ENCODE measurements at places on chromosomes 11 and 22. TPM values are rescaled to one million over a fixed set of nuclear protein-coding genes. Genes with fewer than 3 reads are reported as not detected.

The HEPN1 gene
- total RNA-seq = not detected

The IGLL1 gene
- not detected for total RNA-seq

The PPFIBP2 gene
- 21.1 TPM for total RNA-seq

The CREB3L1 gene
- total RNA-seq = 14.9 TPM

The AMOTL1 gene
- 75.9 TPM for total RNA-seq

DNA sequence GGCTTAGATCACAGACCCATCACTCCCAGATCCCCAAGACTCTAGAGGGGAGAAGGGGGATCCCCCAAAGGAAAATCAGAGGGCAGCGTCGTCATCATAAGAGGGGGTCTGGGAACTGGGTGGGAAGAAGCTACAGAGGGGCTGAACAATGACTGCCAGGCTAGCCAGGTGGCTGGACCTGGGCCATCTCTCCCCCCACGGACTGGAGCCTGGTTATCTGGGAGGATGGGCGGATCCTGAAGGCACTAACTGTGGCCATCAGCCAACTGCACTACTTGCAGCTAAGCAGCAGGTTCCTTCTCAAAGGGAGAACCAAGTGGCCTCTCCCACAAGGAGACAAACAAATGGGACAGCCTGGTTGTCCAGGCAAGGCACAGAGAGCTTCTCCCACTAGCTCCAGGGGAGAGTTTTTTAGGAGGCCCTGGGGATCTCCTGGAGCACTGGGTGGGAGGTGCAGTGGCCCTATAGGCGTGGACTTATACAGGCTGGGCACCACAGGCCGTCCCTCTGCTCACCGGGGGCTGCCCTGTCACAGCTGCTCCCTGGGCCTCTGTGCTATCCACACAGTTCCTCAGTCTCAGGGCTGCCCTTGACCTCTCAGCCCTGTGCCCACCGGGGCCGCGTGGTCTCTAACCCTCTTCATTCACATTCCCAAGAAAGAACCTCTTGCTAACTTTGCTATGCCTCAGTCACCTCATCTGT, 15.4 kb downstream of the P2RY6 start:
- no peak overlapping the region for H3K4me3 ChIP-seq
- H3K36me3 ChIP-seq = no peaks in the 10 kb centered on the region
- H3K27me3 ChIP-seq = no peaks in the 10 kb centered on the region

DNA sequence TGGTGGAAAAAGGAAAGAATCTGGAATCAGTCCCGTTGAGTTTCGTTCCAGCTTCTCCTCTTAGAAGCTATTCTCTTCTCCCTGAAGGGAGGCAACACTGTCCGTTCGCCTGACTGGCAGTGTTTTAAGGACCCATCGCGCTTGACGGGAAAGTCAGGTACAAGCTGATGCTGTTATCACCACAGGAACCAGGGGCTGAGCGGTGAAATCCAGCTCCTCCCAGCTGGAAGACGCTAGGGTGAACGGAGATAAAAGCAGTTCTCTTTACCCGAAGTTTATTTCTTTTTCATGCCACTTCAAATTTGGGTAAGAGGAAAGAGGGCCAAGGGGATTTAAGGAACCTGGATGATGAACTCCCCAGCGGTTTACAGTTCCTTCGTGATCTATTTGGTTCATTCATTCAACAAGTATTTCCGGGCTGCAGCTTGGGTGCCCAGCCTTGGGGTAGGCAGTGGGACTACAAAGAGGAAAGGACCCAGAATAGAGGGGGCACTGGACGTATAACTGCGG, 551 bp upstream of the DEUP1 start:
- peak overlapping the region; percentile 24 for H3K4me3 ChIP-seq
- peaks cover 3% of the 10 kb centered on the region for H3K4me1 ChIP-seq
- H3K36me3 ChIP-seq = no peaks in the 10 kb centered on the region
- no peak for DNase-seq
- H3K27me3 ChIP-seq = peaks cover 29% of the 10 kb centered on the region

DNA sequence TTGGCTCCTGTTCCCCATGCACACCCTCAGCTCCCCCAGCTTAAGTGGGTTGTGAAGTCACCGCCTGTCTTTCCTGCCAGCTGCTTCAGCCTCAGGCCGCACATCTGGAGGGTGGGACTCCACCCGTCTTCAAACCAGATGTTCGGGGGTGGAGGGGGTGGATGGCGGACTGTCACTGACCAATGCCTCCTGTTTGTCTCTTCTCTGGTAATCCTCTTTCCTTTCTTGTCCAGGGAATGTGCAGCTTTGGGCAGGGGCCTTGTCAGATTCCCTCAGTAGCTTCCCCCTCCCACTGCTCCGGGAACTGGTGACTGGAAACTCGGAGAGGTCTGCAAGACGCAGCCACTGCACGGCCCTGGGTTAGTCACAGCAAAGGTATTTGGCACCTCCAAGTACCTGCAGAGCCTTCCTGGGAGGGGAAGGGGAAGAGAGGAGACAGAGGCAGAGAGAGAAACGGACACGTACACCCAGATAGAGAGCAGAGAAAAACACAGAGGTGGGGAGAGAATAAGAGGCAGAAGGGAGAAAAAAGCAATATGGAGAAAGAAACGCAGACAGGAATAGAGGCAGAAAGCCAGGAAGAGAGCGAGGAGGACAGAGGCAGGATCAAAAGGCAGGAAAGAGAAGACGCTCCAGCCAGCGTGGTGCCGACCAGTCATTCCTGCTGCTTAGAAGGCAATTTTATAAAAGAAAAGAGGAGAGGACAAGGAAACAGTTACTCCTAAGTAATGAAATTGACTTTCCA, 56.1 kb upstream of the TIMP3 start:
- peak; percentile 50 for DNase-seq
- H3K4me3 ChIP-seq = no peak overlapping the region
- no peaks in the 10 kb centered on the region for H3K27me3 ChIP-seq
- H3K36me3 ChIP-seq = no peaks in the 10 kb centered on the region
- peaks cover 24% of the 10 kb centered on the region for H3K4me1 ChIP-seq

- no peaks in the 10 kb centered on the region for H3K36me3 ChIP-seq
- no peak for DNase-seq
- no peak overlapping the region for H3K4me3 ChIP-seq
- no peak overlapping the region for H3K27ac ChIP-seq
Observed at GRCh38 chr11:70299636-70300035, 29.1 kb downstream of the PPFIA1 start.

- H3K27me3 ChIP-seq = no peaks in the 10 kb centered on the region
- peak overlapping the region; percentile 79 for H3K4me3 ChIP-seq
- H3K36me3 ChIP-seq = peaks cover 33% of the 10 kb centered on the region
- peak overlapping the region; percentile 93 for H3K27ac ChIP-seq
- DNase-seq = no peak
Observed at GRCh38 chr11:18526130-18526520, 617 bp downstream of the TSG101 start.

- no peak for DNase-seq
- no peak overlapping the region for H3K27ac ChIP-seq
- no peak overlapping the region for H3K4me3 ChIP-seq
Observed at GRCh38 chr11:12416552-12416951, 39.2 kb downstream of the PARVA start.

- no peaks in the 10 kb centered on the region for H3K4me1 ChIP-seq
- no peak for DNase-seq
- H3K27ac ChIP-seq = no peak overlapping the region
- H3K27me3 ChIP-seq = peaks cover 2% of the 10 kb centered on the region
Observed at GRCh38 chr11:102927624-102927990, 27.9 kb downstream of the MMP13 start.

DNA sequence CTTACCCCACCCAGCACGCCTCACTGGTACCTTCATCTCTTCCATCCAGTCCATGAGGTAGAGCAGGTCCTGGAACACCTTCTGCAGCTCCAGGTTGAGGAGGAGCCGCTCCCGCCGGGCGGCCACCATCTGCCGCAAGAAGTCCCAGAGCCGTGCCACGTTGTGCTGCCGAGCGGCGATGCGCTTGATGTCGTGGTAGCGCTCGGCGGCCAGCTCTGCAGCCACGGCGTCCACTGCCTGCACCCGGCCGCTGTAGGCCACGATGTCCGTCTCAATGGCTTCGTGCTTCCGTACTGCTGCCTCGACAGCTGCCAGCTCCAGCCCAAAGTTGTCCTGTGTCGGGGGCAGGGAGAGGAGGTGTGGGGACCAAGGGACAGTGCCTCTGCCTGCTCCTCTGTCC, 21.5 kb downstream of the SPTBN2 start:
- no peak overlapping the region for H3K4me3 ChIP-seq
- no peak overlapping the region for H3K27ac ChIP-seq
- no peaks in the 10 kb centered on the region for H3K27me3 ChIP-seq
- H3K4me1 ChIP-seq = no peaks in the 10 kb centered on the region
- no peak for DNase-seq

- no peak for DNase-seq
- peaks cover 24% of the 10 kb centered on the region for H3K4me1 ChIP-seq
- no peak overlapping the region for H3K4me3 ChIP-seq
- no peaks in the 10 kb centered on the region for H3K36me3 ChIP-seq
- H3K27me3 ChIP-seq = no peaks in the 10 kb centered on the region
Observed at GRCh38 chr22:43004362-43005035, 10.4 kb downstream of the PACSIN2 start.

DNA sequence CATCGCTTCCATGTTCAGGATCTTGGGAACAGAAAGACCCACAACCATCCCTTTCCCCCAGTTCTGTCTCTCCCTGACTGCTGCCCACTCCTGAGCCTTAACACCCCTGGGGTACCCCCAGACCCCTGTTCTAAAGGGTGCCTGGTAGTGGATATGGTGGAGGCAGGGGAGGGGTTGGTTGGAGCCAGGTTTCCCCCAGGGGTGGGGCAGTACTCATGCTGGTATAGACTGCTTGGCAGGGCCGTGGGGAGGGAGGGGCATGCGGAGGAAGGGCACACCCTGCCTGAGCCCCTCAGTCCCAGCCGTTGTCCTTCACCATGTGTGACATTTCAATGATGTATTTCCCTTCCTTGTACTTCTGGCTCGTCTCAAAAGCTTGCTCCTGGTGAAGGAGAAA, 4.0 kb downstream of the YPEL4 start:
- DNase-seq = no peak
- H3K27ac ChIP-seq = peak overlapping the region; percentile 23
- peaks cover 52% of the 10 kb centered on the region for H3K27me3 ChIP-seq

- H3K27ac ChIP-seq = no peak overlapping the region
- no peaks in the 10 kb centered on the region for H3K36me3 ChIP-seq
- H3K4me3 ChIP-seq = no peak overlapping the region
- DNase-seq = no peak
- H3K27me3 ChIP-seq = no peaks in the 10 kb centered on the region
- H3K4me1 ChIP-seq = no peaks in the 10 kb centered on the region
Observed at GRCh38 chr11:46984987-46985386, 48.4 kb downstream of the CSTPP1 start.

GRCh38 chr11:119025099-119025473, 5.6 kb downstream of the SLC37A4 start:
- H3K4me1 ChIP-seq = peaks cover 58% of the 10 kb centered on the region
- H3K27me3 ChIP-seq = no peaks in the 10 kb centered on the region
- H3K27ac ChIP-seq = peak overlapping the region; percentile 27

DNA sequence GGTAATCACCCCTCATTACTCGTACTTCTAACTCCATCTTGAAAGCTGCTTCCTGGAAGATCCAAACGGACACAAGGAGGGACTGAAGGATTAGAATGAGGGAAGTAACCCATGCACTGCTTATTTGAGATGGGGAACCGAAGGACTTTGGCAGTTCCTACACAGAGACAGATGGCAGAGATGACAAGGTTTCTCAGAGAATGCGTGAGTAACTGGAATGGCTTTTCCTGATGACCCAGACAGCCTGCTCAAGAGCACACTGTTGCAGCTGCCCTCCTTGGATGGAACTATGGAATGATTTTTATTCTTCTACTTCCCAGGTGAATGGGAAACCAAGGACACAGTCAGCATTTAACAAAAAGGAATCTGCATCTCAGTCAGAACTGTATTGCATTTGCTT, 7.3 kb downstream of the KCNJ11 start:
- H3K36me3 ChIP-seq = no peaks in the 10 kb centered on the region
- H3K27ac ChIP-seq = no peak overlapping the region
- no peak overlapping the region for H3K4me3 ChIP-seq
- no peak for DNase-seq
- no peaks in the 10 kb centered on the region for H3K27me3 ChIP-seq
- H3K4me1 ChIP-seq = peaks cover 7% of the 10 kb centered on the region

DNA sequence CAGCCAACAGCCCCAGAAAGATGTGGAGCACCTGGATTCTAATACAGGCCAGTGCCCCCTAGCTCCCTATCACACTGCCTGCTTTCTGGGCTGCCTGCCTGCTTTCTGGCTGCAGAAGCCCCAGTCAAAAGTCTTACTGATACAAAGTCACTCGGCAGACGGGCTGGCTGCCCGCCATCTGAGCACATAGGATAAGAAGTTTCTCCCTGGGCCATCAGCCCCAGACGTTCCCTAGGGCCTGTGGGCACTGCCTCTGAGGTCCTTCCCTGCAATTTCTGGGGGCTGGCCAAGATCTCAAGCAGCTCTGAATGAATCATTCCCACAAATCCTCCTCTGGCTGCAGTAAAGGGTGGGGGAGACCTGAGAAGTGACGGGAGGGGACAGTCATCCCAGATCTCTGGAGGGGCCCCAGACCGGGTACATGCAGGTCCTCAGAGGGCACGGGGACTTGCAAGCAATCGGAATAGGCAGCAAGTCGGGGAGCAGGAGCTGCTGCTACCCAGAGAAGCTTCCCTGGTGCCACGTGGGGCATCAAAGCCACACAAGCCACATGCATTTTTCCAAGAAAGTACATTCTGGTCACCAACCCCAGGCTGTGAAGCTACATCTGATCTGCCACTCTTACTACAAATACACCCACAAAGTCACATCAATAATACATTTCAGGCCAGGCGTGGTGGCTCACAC, 4.7 kb downstream of the TPST2 start:
- H3K4me3 ChIP-seq = no peak overlapping the region
- peaks cover 50% of the 10 kb centered on the region for H3K4me1 ChIP-seq
- peak overlapping the region; percentile 23 for H3K27ac ChIP-seq
- no peaks in the 10 kb centered on the region for H3K36me3 ChIP-seq
- peak; percentile 81 for DNase-seq

DNA sequence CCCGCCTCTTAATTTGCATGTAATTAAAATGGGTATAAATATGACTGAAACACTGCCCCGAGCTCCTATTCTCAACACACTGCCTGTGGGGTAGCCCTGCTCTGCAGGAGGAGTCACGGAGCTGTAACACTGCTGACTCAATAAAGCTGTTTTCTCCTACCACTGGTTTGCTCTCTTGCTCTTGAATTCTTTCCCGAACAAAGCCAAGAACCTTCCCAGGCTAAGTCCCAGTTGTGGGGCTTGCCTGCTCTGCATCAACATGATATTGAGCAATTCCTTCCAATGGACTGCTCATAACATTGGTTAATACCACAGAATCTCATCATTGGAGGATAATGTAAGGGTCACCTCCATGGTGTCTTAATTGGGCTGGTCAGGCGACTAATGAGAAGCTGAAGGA, 114.4 kb downstream of the FBXO7 start:
- H3K36me3 ChIP-seq = no peaks in the 10 kb centered on the region
- no peak overlapping the region for H3K27ac ChIP-seq
- H3K4me3 ChIP-seq = no peak overlapping the region
- no peaks in the 10 kb centered on the region for H3K27me3 ChIP-seq
